ENCODE measurements at places on chromosomes 16 and 17.

DNA sequence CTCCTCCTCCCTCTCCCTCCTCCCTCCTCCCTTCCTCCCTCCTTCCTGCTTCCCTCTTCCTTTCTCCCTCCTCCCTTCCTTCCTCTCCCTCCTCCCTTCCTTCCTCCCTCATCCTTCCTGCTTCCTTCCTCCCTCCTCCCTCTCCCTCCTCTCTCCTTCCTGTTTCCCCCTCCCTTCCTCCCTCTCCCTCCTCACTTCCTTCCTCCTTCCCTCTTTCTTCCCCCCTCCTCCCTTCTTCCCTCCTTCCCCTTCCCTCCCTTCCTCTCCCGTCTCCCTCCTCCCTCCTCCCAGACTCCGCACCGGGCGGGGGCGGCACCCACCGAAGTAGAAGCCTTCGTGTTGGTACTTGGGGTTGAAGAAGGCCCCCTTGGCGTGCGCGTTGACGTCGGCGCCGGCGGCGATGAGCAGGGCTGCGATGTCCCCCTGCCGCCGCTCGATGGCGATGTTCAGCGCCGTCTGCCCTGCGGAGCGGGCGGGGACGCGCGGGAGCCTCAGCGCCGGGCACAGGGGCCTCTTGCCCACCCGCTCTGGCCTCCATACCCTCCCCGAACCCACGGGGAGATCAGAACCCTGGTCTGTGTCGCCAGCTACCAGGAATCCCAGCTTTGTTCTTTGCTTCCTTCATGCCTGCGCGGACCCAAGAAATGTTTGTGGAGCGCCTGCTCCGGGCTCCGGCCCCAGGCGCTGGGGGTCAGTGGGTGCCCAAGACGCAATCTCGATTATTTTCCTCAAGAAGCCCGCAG is 22.2 kb downstream of the TRPV3 start:
- DNase-seq, result peak; percentile 36

GRCh38 chr17:31845291-31845690 is 13.8 kb downstream of the COPRS start:
- no peak for DNase-seq

DNA sequence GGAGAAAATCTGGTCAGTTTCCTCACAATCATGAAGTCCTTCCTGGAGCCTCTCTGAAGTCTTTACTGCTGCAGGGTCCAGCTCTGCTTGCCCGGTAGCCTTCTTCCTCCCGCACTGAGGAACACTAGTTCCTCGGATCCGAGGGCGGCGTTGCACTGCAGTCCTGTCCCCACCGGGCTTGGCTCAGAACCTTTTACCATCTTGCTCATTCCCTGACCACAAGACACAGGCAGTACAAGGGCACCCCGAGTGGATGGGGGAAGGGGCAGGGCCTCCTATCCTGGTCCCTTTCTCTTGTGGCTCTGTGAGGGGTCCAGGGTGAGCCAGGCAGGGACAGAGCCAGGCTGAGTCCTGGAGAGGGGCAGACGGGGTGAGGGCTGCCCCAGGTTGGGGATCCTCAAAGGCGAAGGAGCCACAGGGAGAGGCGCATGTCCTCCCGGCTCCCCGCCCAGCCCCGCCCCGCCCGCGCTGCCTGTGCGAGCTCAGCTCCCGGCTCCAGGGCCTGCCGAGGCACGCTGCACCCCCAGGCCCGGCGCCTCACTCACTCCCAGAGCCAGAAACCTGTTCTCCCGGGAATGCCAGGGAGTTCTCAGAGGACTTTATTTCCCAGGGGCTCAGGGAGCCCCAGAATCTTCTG is 1.5 kb downstream of the FOXN1 start:
- no peak for DNase-seq

DNA sequence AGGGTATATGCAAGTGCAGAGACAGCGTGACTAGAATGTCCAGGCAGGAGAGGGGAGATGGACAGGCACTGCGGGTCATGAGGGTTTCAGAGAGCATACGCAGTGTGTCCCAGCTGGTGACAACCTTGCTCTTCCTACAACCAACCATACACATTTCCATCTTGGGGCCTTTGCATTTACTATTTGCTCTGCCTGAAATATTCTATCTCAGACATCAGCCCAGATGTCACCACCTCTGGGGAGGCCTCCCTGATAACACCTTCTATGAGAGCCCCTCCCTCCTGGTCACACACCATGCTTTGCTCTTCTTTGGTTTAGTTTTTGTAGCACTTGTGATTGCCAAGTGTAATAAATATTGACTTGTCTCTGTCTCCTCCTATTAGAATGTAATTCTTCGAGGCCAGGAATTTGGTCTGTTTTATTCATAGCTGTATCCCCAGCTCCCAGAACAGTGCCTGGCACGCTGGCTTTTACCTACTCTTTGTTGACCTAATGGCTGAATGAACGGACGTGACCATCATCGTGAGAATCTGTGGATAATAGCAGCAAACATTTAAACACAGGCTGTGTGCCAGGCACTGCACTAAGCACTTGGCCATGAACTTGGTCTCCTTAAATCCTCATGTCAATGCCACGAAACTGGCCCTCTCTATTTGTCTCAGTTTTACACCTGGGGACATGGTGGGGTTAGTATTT is 51.9 kb downstream of the PLCG2 start:
- DNase-seq, result no peak

- DNase-seq, result no peak
These were observed 179.1 kb upstream of the CHMP6 start for GRCh38 chr17:80812362-80813088.

- DNase-seq, result no peak
These were observed 19.7 kb downstream of the TMEM11 start for GRCh38 chr17:21194226-21194625.

DNA sequence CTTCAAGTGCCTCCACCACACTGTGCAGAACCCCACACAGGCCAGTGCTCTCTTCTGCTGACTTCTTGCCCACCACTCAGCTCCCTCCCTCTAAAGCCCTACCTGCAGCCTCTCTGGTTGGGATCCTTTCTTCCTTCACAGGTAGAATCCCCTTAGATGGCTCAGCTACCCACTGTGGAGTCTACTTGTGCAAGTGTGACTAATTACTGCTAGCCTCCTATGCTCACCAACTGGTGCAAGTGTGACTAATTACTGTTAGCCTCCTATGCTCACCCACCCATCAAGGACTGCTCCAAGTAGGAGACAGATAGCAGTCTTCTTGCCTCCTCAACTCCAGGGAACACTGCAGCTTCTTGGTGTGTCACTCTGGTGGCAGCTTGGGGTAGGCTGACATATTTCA is 43.6 kb downstream of the TEX14 start:
- DNase-seq, result no peak
